Activated CD4-positive, alpha-beta memory T cell treated with anti-CD3 and anti-CD28 coated beads, Interleukin-2, amount 10 ng/mL, durations not matched to agents 7 days and 5 days (primary cell): ENCODE measurements at places on chromosomes 7 and 10. TPM values are rescaled to one million over a fixed set of nuclear protein-coding genes. Genes with fewer than 3 reads are reported as not detected.

DNA sequence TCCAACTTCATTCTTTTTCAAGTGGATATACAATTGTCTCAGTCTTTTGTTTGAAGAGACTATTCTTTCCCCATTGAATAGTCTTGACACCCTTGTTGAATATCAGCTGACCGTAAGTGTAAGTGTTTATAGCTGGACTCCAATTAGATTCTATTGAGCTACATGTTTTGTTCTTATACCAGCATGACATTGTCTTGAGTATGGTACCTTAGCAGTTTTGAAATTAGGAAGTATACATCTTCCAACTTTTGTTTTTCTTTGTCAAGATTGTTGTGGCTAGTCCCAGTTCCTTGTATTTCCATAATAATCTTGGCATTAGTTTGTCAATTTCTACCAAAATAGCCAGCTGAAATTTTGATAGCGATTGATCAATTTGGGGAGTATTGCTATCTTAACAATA lies 56.9 kb downstream of the MYL10 start:
- H3K27ac ChIP-seq, result no peak overlapping the region
- peaks cover 40% of the 10 kb centered on the region for H3K27me3 ChIP-seq
- no peaks in the 10 kb centered on the region for H3K4me1 ChIP-seq
- no peaks in the 10 kb centered on the region for H3K36me3 ChIP-seq
- H3K4me3 ChIP-seq, result no peak overlapping the region

DNA sequence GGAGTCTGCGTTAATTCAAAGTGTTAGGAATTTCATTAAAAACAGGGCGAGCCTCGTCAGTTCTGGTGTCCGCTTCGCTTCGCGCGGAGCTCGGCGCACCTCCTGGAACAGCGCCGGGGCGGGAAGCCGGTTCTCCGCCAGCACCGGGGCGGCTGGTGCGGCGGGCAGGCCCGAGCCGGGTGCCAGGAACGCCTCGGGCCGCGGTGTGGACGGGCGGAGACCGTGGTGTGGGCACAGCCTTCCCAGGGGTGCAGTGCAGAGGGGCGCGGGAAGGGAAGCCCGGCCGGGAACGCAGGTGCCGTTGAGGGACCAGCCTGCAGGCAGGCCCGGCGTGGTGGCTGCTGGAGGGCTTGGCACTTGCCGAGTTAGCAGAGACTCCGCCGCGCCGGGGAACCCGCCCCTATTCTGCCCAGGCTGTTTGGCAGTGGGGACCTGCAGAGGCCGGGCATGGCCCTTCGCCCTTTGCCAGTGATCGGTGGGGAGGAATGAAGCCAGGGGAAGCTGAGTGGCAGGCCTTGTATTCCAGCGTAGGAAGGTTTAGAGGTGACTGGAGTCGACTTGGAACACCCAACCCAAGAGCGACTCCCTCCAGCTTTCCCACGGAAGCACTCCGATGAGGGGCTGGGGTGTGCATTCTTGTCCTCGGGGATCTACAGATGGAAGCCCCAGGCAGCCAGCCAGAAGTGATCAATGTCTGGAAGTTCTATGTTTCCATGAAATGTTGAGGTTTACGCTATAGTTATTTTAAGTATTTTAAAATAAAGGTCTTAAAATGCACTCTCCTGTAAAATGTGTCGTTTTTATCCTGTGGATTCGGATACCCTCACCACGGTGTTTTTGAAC lies 945 bp upstream of the RHEB start:
- DNase-seq, result peak; percentile 47
- H3K27ac ChIP-seq, result peak overlapping the region; percentile 100
- peaks cover 4% of the 10 kb centered on the region for H3K27me3 ChIP-seq
- peak overlapping the region; percentile 90 for H3K4me3 ChIP-seq
- H3K36me3 ChIP-seq, result peaks cover 23% of the 10 kb centered on the region
- peaks cover 35% of the 10 kb centered on the region for H3K4me1 ChIP-seq

NEUROD6 gene
- not detected for total RNA-seq

DNA sequence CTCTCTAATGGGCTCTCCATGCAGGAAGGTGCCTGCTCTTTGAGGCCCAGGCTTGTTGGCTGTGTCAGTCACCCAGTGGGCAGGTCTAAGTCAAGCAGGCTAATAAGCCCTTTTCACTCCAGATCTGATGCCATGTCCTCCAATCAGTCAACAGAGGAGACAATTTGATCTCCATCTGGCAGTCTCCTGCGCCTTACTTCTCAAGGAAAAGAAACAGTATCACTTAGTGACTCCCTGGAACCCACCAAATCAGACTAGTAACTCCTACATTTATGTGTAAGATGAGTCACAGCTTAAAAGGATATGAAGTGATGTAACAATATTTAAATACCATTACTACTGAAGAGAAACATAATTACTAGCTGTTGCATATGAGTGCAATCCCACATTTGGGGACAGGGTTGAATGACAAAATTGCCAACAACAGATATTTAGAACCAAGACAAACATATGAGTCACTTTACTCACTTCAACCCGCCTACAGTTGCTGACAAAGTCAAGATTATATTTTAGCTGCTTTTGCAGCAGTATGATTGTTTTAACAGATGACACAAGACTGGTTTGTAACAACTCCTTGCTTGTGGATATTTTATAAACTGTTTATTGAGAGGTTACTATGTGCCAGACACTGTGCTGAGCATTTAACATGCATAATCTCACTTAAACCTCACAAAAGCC lies 72.1 kb downstream of the USP6NL start:
- no peaks in the 10 kb centered on the region for H3K4me1 ChIP-seq
- no peak overlapping the region for H3K4me3 ChIP-seq
- H3K36me3 ChIP-seq, result no peaks in the 10 kb centered on the region
- DNase-seq, result no peak
- H3K27me3 ChIP-seq, result peaks cover 5% of the 10 kb centered on the region

DNA sequence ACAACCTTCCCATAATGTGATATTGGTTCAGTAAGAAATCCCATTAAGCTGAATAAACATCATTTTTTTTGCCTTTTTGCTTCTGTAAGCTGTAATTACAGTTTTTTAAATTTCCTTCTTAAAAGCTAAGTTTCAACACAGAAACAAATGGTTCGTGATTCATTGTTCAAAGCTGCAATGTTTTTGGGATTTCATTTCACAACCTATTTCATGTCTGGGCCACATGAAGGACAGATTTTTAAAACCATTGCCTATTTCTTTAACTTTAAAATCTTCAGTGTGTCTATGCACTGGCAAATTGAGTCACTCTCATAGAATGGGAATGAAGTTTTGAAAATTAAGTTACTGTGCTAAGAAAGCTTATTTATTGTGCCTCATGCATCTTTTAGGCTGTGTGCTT lies 66.9 kb downstream of the TFPI2 start:
- H3K36me3 ChIP-seq, result no peaks in the 10 kb centered on the region
- no peak for DNase-seq
- no peak overlapping the region for H3K27ac ChIP-seq
- no peak overlapping the region for H3K4me3 ChIP-seq
- H3K27me3 ChIP-seq, result no peaks in the 10 kb centered on the region
- H3K4me1 ChIP-seq, result no peaks in the 10 kb centered on the region

GRCh38 chr7:95430864-95431263 lies 4.0 kb downstream of the PON2 start:
- no peaks in the 10 kb centered on the region for H3K36me3 ChIP-seq
- H3K4me3 ChIP-seq, result no peak overlapping the region
- peaks cover 10% of the 10 kb centered on the region for H3K4me1 ChIP-seq
- H3K27me3 ChIP-seq, result peaks cover 3% of the 10 kb centered on the region
- no peak for DNase-seq
- no peak overlapping the region for H3K27ac ChIP-seq

TRPV6 gene
- not detected for total RNA-seq

DNA sequence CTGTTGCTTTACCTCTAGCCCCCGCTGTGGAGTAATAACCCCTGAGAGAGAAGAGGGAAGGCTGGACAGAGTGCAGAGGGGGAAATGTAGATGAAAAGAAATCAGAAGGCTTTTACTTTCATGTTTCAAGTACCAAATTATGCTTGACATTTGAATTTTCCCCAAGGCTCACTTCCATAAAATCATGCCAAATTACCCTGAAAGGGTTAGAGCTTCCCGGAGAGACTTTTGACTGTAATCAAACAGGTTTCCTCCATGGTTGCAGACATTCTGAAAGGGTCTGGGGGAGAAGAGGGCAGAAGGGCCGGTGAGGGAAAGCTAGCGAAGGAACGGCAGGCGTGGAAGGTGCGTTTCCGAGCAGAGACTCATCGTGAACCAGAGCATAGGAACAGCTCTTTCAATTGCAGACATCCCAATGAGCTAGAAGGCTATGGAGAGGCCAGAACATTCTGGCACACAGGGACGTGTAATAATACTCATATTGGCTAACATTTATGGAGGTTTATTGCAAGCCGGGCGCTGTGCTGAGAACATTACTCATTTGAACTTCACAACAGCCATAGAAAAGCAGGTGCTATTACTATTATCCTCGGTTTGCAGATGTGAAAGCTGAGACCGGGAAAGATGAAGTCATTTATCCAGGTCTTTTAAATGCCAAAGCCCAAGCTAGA lies 620.8 kb upstream of the AUTS2 start:
- H3K27me3 ChIP-seq, result no peaks in the 10 kb centered on the region
- no peaks in the 10 kb centered on the region for H3K4me1 ChIP-seq
- H3K27ac ChIP-seq, result no peak overlapping the region
- no peak overlapping the region for H3K4me3 ChIP-seq
- H3K36me3 ChIP-seq, result no peaks in the 10 kb centered on the region

- peaks cover 36% of the 10 kb centered on the region for H3K36me3 ChIP-seq
- no peaks in the 10 kb centered on the region for H3K4me1 ChIP-seq
- DNase-seq, result no peak
- no peak overlapping the region for H3K27ac ChIP-seq
- H3K4me3 ChIP-seq, result no peak overlapping the region
- H3K27me3 ChIP-seq, result no peaks in the 10 kb centered on the region
Measured at GRCh38 chr7:92366730-92367129, 80.6 kb upstream of the GATAD1 start.

DNA sequence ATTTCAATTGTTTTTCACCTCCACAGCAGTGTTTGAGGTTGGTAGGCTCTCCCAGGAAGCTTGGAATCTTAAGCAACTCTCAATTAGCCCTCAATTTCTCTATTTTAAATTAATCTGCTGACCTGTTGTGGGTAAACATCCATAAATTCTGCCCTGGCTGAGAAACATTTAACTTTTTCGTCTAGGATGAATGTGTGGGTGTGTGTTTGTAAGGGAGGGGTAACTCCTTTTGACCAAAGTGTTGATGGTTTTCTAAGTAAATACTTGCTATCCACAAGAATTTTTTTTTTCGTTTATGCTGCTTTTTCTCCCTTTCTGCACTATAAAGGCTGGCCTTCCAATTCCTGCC lies 973 bp downstream of the PPP3CB start:
- peak overlapping the region; percentile 89 for H3K4me3 ChIP-seq
- peaks cover 48% of the 10 kb centered on the region for H3K4me1 ChIP-seq
- no peaks in the 10 kb centered on the region for H3K27me3 ChIP-seq

ENTPD1 gene
- total RNA-seq, result 29.7 TPM

GRCh38 chr10:79103129-79103528 lies 34.4 kb downstream of the ZMIZ1 start:
- H3K36me3 ChIP-seq, result no peaks in the 10 kb centered on the region
- peaks cover 9% of the 10 kb centered on the region for H3K4me1 ChIP-seq
- no peak for DNase-seq
- no peaks in the 10 kb centered on the region for H3K27me3 ChIP-seq
- H3K4me3 ChIP-seq, result no peak overlapping the region

DNA sequence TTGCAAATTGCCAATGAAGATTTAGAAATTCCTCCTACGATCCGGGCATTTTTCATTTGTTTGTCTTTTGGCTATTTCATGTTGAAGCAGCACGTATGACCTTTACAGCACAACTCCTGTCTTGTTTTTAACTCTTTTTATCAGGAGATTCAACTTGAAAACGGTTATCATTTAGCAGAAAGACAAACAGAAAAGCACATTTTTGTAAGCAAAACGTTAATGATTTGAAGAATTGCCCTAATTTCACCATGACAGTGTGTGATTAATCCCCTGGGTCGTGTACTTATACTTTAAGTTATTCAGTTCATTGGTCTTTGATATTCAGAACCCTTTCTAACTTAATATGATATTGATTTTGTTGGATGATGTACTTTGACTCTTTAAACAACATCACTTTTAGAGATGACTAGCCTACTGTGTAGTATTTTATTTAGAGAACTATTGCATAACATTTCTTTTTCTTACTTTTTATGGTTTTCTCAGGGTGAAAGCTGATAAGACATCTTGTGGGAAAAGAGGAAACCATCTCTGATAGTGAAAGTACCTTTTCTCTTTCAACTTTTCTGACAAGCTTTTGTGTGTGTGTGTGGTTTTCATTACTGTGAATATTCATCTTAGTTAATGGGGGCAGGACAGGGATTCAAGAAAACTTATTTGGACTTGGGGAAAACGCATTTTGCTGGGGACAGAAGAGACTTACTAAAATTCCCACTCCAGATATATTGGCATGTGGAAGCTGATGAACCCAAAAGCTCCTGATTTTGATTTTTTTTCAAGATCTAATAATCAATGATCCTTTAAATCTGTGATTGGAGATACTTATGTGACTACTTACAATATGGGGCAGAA lies 8.1 kb downstream of the HHEX start:
- no peak overlapping the region for H3K27ac ChIP-seq
- peaks cover 78% of the 10 kb centered on the region for H3K27me3 ChIP-seq

LRIT1 gene
- not detected for total RNA-seq

- H3K27ac ChIP-seq, result no peak overlapping the region
- H3K36me3 ChIP-seq, result no peaks in the 10 kb centered on the region
- no peak overlapping the region for H3K4me3 ChIP-seq
- no peaks in the 10 kb centered on the region for H3K4me1 ChIP-seq
Measured at GRCh38 chr10:11462071-11462470, 149.4 kb downstream of the USP6NL start.

- no peak overlapping the region for H3K4me3 ChIP-seq
- no peaks in the 10 kb centered on the region for H3K27me3 ChIP-seq
Measured at GRCh38 chr7:40356312-40356711, 221.5 kb downstream of the SUGCT start.

CYP26A1 gene
- total RNA-seq, result not detected

- H3K4me3 ChIP-seq, result no peak overlapping the region
- no peak for DNase-seq
- H3K27ac ChIP-seq, result no peak overlapping the region
- H3K4me1 ChIP-seq, result no peaks in the 10 kb centered on the region
Measured at GRCh38 chr7:159231017-159231416, 86.3 kb upstream of the VIPR2 start.

DNA sequence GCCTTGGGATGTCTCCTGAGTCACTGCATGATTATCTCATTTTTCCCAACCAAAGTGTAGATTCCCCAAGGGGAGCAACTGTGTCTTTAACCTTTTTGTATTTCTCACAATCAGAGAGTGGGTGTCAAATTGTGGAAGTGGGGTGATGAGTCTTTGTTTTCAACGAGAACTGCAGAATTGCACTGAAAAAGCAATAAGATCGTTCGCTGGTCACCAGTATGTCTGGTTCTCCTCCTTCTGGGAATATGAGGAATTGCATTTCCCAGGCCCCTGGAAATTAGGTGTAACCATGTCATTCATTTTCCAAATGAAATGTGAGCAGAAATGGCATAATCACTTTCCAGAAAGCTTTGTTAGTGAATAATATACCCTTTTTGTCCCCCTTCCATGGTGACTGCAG lies 326.9 kb downstream of the GPAM start:
- H3K27me3 ChIP-seq, result no peaks in the 10 kb centered on the region
- H3K4me3 ChIP-seq, result no peak overlapping the region
- DNase-seq, result no peak
- no peaks in the 10 kb centered on the region for H3K4me1 ChIP-seq
- H3K27ac ChIP-seq, result no peak overlapping the region
